ENCODE measurements at places on chromosomes 1 and 21.

DNA sequence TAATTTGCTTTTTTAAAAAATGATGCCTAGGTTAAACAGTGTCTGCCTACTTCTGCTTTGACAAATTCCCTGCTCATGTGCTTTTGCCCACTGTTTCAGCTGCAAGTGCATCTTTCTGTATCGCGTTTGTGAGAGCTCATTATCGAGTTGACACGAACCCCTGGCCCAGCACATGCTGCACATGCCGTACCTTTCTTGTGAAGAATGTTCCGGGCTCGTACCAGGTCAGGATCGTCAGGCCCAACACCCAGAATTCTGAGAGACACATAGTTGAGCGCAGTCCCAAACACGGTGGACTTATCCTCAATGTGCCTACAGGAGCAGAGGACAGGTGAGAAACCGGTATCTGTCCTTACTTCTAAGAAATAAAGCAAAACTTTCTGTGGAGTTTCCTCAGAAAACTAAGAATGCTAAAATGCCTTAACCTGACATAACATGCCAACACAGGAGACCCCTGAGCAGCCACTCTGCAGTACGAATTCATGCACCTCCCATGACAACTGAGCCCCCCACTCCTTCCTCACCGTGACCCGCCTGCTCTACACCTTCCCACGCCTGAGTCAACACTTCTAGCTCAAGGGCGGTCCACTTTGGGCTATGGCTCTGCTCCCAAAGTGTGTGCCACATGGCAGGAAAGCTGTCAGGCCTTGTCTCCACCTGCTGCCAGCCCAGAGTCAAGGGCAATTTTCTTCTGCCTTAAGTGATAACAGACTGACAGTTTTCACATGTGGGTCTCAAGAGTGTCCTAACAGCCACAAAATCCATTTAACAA, 6.7 kb downstream of the LSS start:
- no peak for DNase-seq

DNA sequence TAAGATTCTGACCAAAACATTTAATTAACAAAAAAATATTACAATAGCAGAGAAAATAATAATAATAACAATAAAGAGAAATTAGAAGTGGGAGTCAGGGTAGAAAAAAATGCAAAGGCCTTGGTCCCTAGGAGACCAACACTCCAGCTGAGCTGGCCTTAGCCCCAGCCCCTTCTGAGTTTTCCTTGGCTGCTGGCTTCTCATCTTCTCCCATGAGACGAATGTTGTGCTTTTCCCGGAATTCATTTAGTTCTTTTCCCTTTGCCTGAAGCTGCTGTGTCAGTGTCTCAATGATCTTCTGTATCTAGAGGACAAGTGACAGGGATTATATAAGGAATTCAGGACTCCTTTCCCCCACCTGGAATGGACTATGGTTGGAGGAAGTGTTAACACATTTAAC, 2.4 kb downstream of the KLHDC9 start:
- no peak for DNase-seq

- DNase-seq: no peak
Observed at GRCh38 chr21:34743831-34744230, 75.0 kb downstream of the CLIC6 start.

GRCh38 chr1:20359451-20360330, 69.0 kb downstream of the VWA5B1 start:
- DNase-seq: no peak

GRCh38 chr1:26949926-26950319, 10.3 kb downstream of the KDF1 start:
- DNase-seq: no peak

GRCh38 chr1:178504286-178504685, 7.5 kb upstream of the CLEC20A start:
- DNase-seq: no peak

- DNase-seq: no peak
Observed at GRCh38 chr1:3073489-3074296, 4.7 kb downstream of the PRDM16 start.

- no peak for DNase-seq
Observed at GRCh38 chr1:232340446-232340845, 289.5 kb downstream of the SIPA1L2 start.

- DNase-seq: no peak
Observed at GRCh38 chr1:35112668-35113067, 33.5 kb downstream of the ZMYM1 start.

DNA sequence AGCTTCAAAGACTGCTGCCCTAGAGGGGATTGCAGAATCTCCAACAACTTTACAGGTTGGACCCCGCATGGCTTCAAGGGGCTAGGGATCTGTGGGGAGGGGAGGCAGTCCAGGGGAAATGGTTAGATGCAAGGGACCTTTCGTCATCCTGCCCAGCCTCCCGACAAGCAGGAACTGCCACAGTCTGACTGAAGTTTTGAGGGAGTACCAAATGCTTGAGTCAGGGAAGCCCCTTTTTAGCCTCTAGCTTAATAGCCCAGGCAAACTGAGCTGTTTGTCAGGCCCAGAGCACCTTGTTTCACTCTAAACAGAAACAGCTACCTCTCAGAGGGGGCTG, 1.1 kb downstream of the TOR3A start:
- DNase-seq: no peak

DNA sequence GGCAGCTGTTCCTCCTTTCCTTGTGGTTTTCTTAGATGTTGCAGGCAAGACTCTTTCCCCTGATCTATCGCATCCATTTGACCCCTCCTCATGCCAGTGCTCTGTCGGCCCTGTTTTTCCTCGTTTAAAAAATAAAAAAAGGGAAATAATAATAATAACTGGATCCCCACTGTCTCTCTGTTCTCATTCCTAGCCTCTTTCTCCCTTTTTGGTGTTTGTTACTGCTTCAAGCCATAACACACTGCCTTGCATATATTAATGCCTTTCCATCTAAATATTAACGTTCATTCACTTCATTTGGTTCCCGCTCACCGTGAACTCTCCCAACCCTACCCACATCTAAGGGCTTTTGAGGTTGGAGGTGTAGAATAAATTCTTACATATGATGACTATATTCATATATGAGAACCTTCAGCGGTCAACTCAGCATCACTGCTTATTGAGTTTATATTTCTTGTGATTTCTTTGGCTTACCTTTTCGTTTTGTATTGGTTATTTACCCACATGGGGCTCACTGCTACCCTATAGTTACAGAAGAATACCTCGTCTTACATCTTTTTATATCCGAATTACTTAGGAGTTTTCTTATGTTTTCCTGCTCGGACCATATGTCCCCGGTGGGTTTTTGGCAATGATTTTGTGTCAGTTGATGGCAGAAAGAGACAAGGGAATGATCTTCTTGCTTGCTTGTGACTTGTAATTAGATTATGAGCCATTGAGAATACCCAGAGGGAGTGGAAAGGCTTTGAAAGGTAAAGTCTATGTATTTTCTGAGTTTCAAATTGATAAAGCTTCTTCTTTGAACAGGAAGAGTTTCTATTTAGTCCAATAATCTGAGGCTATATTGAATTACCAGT, 805 bp downstream of the ATG4C start:
- no peak for DNase-seq

DNA sequence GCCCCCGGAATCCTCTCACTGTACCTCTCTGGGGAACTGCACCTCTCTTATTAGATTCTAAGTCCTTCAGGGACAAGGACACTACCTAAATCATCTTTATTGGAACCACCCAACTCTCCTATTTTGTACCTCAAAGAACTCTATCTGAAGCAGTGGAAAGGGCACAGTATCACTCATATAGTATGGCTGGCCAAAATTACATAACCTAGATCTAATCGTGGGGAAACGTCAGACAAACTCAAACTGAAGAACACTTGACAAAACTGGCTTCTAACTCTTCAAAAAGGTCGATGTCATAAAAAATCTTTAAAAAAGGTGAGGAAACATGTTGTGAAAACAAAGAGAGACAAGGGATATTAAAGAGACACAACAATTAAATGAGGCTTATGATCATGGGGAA, 210.0 kb downstream of the SLC45A1 start:
- DNase-seq: no peak

DNA sequence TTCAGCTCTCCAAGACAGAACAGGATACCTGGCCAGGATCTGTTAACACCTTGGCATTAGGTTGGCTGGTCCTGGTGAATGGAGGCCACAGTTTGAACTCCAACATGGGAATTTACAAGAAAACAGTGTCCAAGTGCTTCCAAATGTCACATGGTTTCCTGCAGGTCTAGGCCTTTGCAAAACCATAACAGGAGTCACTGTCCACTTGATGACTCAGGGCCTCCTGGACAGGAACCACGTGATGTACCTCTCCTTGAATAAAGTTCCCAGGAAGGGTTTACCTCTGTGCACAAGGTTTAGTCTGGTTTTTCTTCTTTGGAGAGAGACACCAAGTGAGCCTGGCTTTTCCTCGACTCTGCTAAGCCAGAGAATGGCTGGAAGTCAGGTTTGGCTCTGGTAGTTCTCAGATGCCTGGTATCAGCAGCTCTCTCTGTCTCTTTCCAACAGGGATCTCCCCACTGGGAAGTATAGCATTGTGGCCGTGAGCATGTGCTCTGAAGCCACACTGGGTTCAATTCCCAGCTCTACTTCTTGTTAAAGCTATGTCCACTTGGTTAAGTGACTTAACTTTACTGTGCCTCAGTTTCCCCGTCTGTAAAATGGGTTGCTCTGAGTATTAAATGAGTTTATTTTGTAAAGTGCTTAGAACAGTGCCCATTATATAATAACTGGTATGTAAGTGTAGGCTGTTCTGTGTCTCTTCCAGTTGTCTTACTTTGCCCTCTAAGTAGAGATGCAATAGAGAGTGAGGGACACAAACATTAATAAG, 27.3 kb upstream of the TMEM61 start:
- no peak for DNase-seq

- no peak for DNase-seq
Observed at GRCh38 chr1:111289371-111289770, 1.3 kb upstream of the CHIA start.

DNA sequence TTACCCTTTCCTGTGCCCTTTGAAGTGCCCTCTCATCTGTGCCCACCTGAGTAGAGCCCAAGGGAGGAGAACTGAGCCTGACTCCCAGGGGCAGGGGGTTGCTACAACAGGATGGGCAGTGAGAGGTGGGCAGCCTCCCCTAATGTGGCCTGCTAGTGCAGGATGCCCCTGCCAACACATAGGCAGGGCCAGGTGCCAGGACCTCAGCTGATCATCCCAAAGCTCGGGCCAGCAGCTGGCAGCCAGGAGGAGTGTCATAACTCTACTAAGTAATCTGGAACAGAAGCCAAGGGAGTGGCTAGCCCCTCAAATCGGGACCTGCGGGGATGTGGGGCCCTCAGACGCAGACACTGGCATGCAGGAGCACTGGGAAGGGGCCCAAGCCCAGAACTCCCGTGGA, 208.8 kb upstream of the RAB4A start:
- no peak for DNase-seq

- DNase-seq: no peak
Observed at GRCh38 chr1:87706779-87707228, 378.1 kb downstream of the LMO4 start.

GRCh38 chr1:54095546-54096226, 42.3 kb downstream of the TCEANC2 start:
- DNase-seq: no peak

DNA sequence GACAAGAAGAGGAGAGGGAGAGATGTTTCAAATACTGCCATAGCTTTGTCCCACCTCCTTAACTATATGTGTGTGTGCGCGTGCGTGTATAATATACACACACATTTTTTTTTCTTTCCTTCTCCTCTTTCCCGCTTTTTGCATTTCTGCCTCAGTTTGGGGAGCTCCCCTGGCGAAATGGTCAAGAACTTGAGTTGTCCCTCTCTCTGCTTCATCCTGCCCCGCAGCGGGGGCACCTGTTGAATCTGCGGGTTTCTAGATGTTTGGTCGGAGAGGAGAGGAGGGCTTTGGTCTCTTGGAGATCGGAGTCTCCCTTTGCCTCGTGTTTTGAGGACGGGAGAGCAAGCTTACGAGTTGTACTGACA, 504 bp downstream of the SCCPDH start:
- DNase-seq: no peak

- DNase-seq: no peak
Observed at GRCh38 chr21:33674226-33674625, 31.9 kb downstream of the ITSN1 start.

- DNase-seq: no peak
Observed at GRCh38 chr1:35120458-35121133, 41.4 kb downstream of the ZMYM1 start.

GRCh38 chr21:26087223-26087918, 83.2 kb downstream of the APP start:
- no peak for DNase-seq

DNA sequence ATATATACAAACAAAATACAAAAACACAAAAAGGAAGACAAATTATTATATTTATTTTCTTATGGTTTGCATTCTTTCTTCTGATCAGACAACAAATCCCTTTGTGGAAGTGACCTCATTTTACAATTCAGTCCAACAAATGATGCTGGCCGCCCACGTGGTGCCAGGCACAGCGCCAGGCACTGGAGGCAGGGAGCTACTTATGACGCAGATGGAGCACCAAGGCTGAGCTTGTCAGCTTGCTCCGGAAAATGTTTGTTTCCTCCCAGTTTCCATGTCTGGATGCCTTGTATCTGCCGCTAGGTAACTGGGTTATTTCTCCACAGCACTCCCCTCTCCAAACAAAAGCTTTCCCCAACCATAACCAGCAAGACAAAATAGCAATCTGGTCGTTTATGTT, 30.7 kb upstream of the CD34 start:
- DNase-seq: no peak

DNA sequence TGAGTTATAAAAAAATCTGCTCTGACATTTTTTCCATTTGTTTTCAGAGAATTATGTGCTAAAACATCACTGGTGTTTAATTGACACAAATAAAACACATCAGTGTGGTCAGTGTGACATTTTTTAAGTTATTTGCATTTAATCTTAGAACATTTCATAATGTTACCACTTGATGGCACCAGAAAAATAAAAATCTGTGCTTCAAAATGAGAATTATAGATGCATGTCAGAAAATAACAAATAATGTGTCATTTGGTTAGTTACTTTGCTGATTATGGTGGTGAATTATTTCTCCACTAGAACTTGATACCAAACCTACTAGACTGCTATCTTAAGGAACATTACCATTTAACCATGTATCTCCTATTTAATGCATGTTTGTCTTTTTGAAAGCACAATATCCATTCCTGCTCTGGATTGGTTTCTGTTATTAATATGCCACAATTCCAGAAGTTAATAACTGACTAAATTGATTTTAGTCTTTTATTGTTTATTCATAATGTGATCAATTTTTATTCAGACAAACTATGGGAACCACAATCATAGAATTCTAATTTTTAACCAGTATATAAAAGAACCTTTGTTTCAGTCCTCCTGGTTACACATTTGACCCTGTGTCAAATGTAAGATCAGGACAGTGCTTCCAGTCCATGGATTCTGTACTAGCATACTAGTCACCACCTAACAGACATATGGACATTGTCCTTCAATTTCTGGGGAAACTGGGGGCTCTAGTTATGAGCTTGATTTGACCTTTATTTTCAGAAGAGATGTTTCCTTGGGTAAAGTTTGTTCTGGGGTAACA, 81.0 kb downstream of the RPS6KC1 start:
- DNase-seq: no peak
